ENCODE measurements at places on chromosomes 3 and 15.

- DNase-seq, result no peak
Measured at GRCh38 chr3:60319179-60319858, 931.9 kb downstream of the FHIT start.

GRCh38 chr3:129101370-129102138 is 20.1 kb downstream of the RAB43 start:
- DNase-seq, result no peak

- no peak for DNase-seq
Measured at GRCh38 chr3:14319654-14320182, 82.7 kb upstream of the SLC6A6 start.

DNA sequence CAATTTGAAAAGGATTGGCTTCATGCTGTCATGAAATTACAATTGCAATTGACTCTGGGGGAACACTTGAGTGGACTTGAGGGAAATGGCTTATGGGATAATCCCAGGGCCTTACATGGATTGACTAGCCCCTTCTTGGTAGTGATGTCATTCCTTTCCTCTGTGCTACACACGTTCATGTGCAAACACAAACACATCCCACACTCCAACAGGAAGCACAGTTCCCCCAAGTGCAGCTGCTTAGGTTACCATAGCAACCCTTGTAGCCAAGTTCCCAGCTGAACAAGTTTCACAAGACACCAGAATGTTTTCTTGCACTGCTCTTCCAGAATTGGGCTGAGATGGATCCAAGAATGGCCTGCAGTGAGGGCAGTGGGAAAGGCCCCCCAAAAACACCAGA is 217.0 kb downstream of the ZNF621 start:
- DNase-seq, result no peak

GRCh38 chr3:177835917-177836316 is 638.6 kb upstream of the TBL1XR1 start:
- no peak for DNase-seq

GRCh38 chr15:83643201-83643600 is 10.7 kb upstream of the ADAMTSL3 start:
- no peak for DNase-seq

DNA sequence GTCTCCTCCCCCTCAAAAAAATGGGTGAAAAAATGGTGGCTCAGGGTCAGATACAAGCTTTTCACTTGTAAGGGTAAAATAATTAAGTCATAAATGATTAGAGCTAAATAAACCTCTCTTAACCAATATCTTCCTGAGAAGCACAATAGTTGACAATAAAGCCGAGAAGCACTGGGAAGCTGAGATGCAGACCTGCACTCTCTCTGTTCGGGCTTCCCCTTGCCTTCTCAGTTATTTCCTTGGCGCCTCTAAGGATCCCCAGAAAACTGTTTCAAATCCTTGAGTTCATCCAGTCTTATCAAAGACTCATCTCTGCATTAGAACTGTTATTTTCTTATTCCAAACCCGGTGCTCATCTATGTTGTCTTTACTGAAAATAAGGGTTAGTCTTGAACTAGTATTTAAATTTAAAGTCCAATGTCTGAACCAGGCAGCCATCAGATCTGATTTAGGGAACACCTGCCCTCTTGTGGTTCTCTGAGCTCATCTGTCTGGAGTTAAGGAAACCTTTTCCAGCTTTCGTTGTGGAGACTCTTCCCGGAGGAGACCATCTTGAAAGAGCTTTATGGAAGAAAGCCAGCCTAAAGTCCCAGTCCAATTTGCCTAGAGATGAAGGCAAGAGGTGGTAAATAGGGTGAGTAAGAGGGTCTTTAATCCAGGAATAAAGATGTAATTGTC is 256.4 kb upstream of the MCTP2 start:
- no peak for DNase-seq

GRCh38 chr3:45321607-45322391 is 66.6 kb upstream of the LARS2 start:
- DNase-seq, result no peak

DNA sequence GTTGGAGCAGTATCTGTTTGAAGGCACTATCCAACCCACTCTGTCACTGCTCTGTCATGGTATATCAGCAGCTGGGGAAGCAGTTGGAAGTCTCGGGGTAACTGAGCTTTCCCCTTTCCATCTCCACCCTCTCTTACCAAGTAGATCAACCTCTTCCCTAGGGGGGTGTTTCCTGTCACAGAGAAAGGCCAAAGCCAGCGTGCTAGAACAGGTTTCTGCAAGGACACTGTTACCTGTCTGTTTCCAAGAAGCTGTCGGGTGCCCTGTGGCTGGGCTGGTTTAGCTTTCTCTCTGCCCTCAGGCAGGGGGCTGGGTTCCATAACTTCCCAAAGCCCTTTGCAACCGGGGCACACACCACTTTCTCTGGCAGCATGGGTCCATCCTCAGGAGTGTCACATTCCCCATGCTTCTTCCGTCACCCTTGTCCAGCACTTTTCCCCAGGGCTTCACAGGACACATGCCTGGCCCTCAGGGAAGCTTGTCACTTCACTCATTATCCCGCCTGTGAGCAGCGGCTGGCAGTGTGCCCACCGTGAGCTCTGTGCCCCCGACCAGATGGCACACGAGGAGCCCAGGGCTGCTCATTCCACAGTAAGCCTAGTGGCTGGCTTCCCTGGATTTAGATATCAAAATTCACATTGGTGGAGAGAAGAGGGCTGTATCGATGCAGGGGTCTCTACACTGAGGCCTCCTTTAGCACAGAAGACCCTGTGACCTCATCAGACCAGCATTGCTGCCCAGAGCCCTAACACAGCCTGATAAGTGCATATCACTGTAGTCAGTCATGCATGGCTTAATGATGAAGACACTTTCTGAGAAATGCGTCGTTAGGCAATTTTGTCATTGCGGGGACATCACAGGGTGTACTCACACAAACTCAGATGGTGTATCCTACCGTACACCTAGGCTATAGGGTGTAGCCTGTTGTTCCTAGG is 205.8 kb downstream of the SLCO3A1 start:
- DNase-seq, result no peak

- no peak for DNase-seq
Measured at GRCh38 chr3:36540888-36541518, 160.7 kb downstream of the STAC start.

GRCh38 chr3:21390136-21390535 is 360.9 kb downstream of the ZNF385D start:
- no peak for DNase-seq

DNA sequence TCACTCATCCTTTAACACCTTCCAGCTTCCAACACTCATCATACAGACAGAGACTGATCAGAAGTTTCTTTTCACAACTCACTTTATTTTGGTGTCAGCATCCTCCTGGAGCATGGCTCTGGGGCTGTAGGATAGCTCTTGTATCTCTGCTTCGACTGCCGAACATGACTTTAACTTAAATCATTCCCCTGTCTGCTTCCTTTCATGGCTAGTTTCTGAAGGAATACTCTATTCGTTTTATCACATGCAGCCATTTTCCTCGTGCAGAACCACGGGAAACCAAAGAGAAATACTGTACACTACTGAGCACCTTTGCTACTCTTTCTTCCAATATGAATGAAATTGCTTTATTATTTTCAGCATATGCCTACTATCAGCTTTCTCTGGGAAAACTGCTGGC is 2.1 kb upstream of the TMOD2 start:
- DNase-seq, result no peak

DNA sequence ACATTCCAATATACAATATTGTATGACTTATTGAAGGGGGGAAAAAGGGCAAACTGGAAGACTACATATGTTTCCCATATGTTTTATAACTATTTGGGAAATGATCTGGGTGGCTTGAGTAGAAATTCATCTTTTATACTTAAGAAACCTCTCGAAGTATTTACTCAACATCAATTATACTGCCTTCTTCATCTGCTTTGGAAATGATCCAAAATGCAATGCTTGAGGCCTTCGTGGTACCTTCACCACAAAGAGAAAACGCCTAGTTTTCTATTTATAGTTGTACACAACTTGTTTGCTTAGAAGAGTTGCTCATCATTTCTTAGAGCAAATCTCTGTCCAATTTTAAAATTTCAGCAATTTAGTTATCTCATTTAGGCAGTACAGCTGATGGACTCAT is 18.8 kb downstream of the ACKR4 start:
- no peak for DNase-seq

GRCh38 chr3:127535901-127536829 is 54.4 kb downstream of the TPRA1 start:
- DNase-seq, result no peak
